ENCODE measurements at places on chromosomes 12 and 14.

DNA sequence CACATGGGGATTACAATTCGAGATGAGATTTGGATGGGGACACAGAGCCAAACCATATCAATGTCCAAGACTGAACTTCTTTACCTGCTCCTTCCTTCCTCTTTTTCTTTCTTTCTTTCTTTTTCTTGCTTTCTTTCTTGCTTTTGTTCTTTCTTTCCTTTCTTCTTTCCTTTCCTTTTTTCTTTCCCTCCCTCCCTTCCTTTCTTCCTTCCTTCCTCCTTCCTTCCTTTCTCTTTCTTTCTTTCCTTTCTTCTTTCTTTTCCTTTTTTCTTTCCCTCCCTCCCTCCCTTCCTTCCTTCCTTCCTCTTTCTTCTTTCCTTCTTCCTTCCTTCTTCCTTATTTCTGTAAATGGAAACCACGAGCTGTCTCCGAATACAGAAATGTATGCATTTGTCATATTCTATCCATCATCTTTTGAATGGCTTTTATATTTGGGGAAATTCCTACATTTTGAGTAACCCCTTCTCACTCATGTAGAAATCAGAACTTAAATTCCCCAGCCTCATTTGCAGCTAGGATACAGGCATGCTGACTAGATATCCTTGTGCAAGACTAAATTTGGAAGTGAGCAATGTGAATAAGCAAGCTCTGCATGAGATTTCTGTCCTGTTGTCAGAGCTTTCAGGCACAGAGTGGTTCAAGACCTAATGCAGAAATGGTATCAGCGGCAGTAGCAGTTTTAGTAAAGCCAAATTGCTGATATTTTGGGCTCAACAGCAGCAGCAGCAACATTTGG, 11.5 kb downstream of the GPR33 start:
- no peak for DNase-seq

DNA sequence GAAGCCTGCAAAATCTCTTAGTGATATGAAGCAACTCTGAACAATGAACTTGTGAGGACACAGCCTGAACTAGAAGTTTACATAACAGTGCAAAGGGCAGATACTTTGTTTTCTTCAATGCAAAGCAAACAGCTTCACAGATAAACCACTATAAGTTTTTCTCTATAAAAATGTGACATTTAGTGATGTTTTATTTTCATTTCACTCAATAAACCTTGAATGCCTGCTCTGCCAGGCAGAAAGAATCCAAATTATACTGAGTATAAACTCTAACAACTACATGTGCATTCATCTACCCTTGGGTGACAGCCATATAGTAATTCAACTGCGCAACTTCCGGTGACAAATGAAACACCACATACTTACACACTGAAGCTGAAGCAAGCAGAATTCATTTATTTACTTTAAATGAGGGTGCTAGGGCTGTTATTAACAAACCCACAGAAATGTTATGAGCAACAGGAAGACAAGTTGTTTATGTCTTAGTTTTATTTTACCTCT, 10.3 kb downstream of the DCP1B start:
- no peak for DNase-seq

DNA sequence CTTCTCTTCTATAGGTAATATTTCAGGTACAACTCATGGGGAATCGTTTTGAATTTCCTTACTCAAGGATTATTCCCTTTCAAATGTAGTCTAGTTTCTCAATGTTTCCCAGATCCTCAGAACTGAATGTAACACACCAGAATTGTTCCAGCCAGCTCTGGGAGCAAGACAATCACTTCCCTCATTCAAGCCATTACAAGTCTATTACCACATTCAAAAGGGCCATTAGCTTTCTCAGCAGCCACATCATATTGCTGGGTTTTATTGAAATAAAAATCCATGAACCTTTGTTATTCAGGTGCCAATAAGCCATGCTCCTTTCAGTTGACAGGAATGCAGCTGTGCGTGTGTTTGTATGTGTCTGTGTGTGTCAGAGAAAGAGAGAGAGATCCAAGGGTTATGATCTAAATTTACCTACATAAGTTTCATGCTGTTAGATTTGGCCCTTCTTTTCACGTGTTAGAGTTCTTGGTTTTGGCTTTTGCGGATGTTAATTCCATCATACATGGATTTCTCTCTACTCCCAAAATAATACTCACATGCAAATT, 357.7 kb downstream of the BCAT1 start:
- no peak for DNase-seq

DNA sequence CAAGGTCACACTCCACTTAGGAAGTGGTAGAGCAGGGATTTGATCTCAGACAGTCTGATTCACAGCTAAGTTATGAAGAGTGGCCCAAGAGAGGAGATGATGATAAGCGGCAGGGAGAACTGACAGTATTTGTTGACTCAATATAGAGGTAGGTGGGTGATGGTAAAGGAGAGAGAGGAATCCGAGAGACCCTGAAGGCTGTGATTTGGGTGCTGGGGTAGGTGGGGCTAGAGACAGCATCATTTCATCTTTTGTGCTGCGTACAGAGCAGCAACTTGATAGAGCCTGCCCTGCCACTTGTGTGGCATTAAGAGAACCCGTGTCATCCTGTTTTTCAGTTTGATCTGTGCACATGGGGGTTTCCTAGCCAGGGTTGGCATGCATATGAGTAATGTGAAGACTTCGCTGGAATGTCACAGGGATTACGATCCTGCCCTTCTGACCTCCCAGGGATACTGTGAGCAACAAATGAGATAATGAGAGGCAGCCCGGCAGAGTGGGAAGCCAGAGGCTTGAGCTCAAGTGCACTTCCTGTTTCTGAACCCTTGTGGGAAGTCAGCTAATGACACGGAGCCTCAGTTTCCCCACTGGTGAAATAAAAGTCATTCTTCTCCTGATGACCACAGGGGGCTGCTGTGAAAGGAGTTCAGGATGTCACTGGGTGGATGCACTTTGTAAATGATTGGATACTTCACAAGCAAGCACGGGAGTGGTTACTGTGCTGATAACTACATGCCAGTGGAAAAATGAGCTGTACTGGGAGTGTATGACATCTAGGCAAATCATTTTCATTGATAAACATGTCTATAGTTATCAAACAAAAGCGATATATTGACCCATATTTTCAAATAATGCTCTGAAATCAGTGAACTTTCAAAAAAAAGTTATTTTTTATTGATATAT, 59.5 kb upstream of the IGF1 start:
- DNase-seq = no peak

- no peak for DNase-seq
Observed at GRCh38 chr12:15984097-15984800, 73.1 kb downstream of the DERA start.

DNA sequence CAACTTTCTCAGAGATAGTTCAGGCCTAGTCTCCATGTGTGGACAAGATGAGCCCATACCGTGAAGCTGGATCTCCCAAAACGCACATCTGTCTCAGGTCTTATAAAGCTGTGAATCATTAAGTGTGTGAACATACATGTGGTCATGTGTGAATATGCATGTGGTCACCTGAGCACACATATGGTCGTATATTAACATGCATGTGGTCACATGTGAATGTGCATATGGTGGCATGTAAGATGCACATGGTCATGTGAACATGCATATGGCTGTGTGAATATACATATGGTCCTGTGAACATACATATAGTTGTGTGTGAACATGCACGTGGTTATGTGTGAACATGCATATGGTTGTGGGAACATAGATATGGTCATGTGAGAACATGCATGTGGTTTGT, 172.5 kb upstream of the PZP start:
- DNase-seq = no peak

- DNase-seq = no peak
Observed at GRCh38 chr12:100564090-100564489, 9.4 kb upstream of the GAS2L3 start.

DNA sequence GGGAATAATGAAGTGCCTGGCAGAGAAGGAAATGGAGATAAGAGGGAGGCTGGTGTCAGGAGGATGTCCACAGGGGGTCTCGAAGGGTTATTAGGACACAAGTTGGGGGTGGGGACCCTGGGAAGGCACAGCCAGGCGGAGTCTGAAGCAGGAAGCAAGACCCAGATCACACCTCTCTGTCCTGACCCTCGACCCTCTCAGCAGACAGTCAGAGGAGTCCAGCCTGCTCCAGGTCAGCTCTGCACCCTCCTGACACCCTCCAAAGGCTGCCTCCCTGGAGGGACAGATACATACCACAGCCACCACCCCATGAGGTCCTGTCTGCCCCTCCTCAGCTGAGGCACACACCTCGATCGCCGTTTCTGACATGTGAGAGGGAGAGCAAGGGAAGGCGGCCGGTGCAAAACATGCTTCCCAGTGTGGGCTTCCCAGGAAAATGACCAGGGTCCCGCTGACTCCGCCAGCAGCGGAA, 9.0 kb downstream of the BCL11B start:
- no peak for DNase-seq

DNA sequence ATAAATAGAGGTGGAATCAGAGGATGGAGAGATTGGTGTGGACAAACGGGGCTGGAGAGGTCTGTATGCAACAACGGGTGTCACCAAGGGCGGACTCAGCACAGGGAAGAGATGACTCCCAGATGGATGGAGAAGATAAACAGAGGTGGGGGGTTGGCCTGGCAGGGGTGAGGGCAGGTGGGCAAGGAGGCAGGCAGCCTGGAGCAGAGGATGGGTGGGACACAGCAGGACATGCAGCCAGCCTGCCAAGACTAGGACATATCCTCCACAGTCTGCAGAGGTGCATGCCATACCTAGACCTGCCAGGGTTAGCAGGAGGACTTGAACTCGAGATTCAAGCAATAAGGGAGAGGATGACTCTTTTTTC, 56.2 kb downstream of the TTC7B start:
- DNase-seq = no peak

- no peak for DNase-seq
Observed at GRCh38 chr12:52655251-52655650, 3.2 kb upstream of the KRT2 start.

DNA sequence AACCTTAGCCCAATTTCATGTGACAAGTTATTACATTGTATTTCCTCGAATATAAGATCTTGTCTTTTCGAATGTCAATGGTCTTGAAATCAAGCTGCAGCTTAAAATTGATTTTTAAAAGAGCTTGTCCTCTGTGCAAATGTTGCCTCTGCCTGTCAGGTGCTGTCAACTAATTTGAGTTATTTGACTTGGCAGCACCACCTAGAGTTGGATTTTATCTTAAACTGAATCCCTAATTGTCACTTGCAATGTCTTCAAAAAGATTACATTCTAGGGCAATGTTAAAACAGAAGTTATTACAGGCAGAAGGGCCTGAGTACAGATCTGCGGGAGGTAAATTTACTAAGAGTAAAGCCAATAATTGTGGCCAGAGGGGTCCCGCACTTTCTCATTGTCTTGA, 26.2 kb upstream of the TUNAR start:
- no peak for DNase-seq

- no peak for DNase-seq
Observed at GRCh38 chr12:95837240-95838038, 21.3 kb upstream of the SNRPF start.

DNA sequence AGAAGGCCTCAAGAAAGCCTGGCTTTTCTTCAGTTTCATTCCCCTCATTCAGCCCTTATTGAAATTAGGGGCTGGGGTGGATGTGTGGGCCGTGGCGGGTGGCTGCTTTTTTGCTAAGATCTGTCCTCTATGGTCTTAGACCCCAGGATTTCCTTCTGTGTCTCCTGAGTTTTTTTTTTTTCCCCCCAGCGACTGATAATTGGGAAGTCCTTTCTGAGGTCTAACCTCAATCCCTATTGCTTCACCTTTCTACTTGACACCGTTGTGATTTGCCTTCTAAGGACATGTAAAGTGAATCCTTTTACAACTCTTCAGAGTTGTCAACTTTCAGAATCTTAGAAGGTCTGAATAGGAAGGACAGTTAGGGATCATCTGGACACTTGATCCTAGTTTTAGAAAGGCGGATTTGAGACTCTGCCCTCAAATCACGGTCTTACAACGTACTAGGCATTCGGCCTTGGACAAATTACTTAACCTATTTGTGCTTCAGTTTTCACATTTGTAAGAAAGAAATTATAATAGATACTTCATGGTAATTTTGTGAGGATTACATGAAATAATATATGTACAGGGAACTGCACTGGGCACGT, 4.4 kb downstream of the GPR84 start:
- DNase-seq = no peak

DNA sequence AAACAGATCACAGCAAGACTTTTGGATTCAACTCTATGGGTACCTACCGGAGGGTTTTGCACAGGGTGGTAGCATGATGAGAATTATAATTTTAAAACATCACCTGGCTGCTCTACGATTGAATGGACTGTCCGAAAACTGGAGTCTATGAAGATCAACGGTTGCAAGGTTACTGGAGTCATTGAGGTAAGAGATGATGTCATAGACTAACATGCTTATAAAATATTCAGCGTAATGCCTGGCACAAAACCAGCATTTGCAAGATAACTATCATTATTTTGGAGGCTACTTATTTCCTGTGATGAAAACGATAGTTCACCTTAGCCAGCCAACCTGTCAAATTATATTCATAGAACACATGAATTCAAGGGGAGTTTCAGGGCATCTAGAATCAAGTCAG, 580.6 kb upstream of the TBX3 start:
- DNase-seq = no peak

DNA sequence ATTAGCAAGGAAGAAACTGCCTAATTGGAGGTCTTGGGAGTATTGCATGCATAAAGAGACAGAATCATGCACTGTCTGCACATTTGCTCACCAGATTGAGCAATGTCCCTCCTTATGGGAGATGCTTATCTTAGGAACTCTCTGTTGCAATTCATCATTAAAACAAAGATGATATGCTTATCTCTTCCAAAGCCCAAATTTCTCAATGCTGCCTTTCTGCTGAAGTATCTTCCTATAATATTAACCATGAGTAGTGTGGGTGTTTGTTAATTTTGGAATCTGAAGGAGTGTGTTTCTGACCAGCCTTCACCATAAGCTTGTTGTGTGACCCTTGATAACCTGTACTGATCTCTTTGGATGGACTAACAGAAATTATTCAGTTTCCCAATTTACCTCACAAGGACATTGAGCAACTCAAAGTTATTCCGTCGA, 1257.6 kb upstream of the FLRT2 start:
- DNase-seq = no peak

GRCh38 chr14:89221109-89221810, 195.8 kb downstream of the FOXN3 start:
- no peak for DNase-seq

DNA sequence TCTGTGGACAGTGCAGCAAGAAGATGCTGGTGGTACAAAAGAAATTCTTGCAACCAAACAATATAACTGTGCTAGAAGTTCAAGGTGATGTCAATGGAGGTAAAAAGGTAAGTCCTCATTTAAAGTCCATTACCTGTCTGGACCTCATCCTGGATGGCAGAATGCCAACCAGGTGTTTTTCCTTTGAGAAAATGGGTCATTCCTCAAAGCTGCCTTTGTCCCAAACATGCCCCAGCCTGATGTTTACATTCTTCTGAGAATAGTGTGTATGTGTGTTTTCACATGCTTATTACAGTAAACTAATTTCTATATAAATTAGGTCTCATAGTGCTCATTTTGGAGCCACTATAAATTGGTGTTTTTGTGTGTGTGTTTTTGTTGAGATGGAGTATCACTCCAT, 24.9 kb downstream of the ACTR6 start:
- DNase-seq = no peak

- no peak for DNase-seq
Observed at GRCh38 chr14:90577661-90578282, 180.9 kb downstream of the CALM1 start.

- DNase-seq = no peak
Observed at GRCh38 chr12:94644141-94644979, 6.0 kb downstream of the TMCC3 start.

- no peak for DNase-seq
Observed at GRCh38 chr12:89539426-89540223, 13.8 kb upstream of the POC1B start.

Measured in cortex of kidney (tissue), 1 donor.